A549 (cell line): ENCODE measurements at places on chromosomes 7 and 10.

DNA sequence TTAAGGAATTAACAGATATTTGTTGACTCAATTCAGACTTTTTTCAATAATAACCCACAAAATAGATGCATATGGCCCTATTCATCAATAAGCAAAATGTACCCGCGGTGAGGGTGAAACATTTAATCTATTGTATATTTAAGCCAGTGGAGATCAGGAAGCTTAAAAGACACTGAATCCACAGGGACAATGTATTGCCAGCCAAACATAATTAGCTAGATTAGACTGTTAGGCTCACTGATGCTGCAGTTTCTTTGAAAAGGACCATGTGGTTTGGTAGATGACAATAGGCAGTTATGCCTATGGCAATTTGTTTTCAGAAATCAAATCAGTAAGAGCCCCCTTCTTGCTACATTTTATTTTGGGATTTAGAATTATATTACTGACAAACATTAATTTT lies 87.3 kb upstream of the PLXDC2 start:
- no peak for DNase-seq

DNA sequence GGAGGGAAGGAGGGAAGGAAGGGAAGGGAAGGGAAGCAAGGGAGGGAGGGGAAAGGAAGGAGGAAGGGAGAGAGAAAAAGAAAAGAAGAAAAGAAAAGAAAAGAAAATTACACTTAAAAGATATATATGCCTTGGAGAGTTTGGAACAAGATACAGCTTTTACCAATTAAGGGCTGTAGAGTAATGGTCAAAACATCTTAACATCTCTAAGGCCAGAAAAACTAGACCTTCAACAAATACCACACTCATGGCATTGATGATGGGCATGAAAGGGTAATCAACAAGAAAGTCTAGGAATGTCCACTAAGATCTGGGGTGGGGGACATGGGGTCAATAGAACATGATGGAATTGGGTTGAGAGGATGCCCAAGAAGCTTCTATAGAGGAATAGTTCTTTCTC lies 74.5 kb downstream of the CREB3L2 start:
- DNase-seq: no peak

GRCh38 chr10:80537736-80538480 lies at the start of gene SH2D4B:
TSS of gene SH2D4B (plus strand) at chr10:80537902. CDS start at chr10:80538332, 430 bp downstream.
- no peak for DNase-seq

DNA sequence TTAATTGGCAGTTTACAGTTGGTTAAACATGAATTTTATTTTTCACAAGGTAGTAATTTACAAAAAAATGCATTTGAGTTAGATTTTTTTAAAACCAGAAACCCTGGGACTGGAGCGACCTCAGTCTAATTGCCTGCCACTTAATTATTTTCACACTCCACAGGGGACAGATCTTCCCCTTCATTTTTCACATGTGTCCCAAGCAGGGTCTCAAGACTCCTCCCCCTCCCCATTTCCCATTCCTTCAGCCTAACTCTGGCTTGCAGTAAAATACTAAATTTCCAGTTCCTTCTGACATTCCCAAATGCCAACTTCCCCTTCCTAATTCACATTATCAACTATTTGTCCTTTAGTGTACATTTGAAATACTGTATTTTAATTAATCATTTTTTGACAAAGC lies 948 bp downstream of the ZNF138 start:
- no peak for DNase-seq

DNA sequence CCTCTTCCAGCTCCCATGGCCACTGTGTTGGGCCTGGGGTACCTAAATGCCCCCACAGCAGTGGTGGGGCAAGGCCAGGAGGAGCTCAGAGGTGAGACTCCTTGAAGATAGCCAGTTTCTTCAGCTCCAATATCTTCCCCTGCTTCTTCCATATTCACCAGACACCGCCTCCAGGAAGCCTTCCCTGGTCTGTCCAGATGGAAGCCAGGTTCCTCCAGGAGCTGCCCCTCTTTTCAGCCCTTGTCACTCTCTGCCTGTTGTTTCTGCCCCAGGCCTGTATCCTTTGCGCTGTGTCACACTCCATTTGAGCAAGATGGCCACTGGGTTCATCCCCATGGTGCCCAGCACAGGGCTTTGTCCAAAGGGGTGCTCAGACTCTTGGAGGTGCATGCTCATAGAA lies 127.7 kb downstream of the MYL10 start:
- DNase-seq: no peak

DNA sequence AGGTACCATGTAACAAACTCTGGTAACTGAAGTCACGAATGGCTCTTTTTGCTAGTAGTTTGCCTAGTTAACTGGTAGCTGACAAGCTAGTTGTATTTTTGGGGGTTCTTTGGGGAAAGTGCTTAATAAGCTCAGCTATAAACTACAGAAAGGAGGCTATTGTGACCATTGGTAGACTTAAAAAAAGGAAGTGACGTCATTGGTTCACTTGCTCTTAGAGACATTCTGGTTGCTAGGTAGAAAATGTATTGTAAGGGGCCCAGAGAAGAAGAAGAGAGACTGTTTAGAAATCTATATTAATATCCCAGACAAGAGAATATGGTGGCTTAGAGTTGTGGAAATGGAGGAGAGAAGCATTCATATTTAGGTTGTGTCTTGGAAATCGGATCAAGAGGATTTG lies 103.0 kb downstream of the NXPH1 start:
- no peak for DNase-seq

DNA sequence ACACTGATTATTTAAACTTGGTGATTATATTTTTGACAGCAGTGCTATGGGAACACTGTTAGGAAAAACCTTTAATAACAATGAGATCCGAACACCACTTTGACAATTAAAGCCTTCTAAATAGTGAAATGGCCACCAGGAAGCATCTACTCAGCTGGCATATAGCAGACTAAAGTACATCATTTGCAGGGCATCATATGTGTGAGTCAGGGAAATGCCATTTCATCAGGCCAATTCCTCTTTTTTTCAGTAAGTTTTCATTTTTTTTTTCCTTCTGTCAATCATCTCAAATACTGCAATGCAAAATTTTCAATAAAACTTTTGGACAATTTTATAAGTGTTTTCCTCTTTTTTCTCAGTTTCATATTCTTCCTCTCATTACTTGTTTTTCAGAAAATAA lies 521.4 kb upstream of the SEMA3D start:
- no peak for DNase-seq
